Frontal cortex (tissue), 4 donors: ENCODE measurements at places on chromosomes 12 and 14. TPM values are rescaled to one million over a fixed set of nuclear protein-coding genes. Genes with fewer than 3 reads are reported as not detected.

Gene FOXJ2
- total RNA-seq: 6.1 TPM

Gene PRB2
- total RNA-seq: not detected

Gene KRT82
- not detected for total RNA-seq

Gene CCDC85C
- total RNA-seq: 9.8 TPM

Gene FAM222A
- total RNA-seq: 2.9 TPM

Gene DBX2
- 2.9 TPM for total RNA-seq

Gene YEATS4
- total RNA-seq: 46.5 TPM

Gene PELI2
- 36.7 TPM for total RNA-seq

Gene OLR1
- 4.1 TPM for total RNA-seq

Gene CAPS2
- 9.8 TPM for total RNA-seq

Gene ART4
- not detected for total RNA-seq

Gene APOF
- total RNA-seq: not detected

Gene LPCAT3
- total RNA-seq: 6.5 TPM

Gene TSPAN8
- total RNA-seq: not detected

Gene SERPINA10
- not detected for total RNA-seq

Gene SAMD15
- total RNA-seq: 12.6 TPM

Gene C12orf50
- not detected for total RNA-seq

Gene SLC5A8
- 3.3 TPM for total RNA-seq

Gene BTG1
- 15.5 TPM for total RNA-seq

Gene GRIP1
- 122 TPM for total RNA-seq

Gene EPYC
- not detected for total RNA-seq

Gene GZMB
- not detected for total RNA-seq

Gene GOLGA3
- 50.5 TPM for total RNA-seq

Gene INTS13
- 26.9 TPM for total RNA-seq

Gene SIX6
- not detected for total RNA-seq

Gene CLEC2B
- 1.6 TPM for total RNA-seq

Gene KRT3
- total RNA-seq: not detected

Gene ANKRD33
- total RNA-seq: not detected

Gene KRT79
- not detected for total RNA-seq

Gene GDF3
- total RNA-seq: not detected

Gene TOMM20L
- not detected for total RNA-seq

Gene INHBC
- total RNA-seq: not detected

Gene LRTM2
- total RNA-seq: 1.6 TPM

Gene TCTN1
- 35.9 TPM for total RNA-seq

Gene TAS2R9
- 0.41 TPM for total RNA-seq

Gene SLC17A8
- 11.0 TPM for total RNA-seq

Gene RHEBL1
- total RNA-seq: 1.2 TPM

Gene TEX52
- not detected for total RNA-seq

Gene OASL
- total RNA-seq: not detected

Gene PRICKLE1
- total RNA-seq: 8.6 TPM

Gene LRP1
- total RNA-seq: 63.2 TPM

Gene SSTR1
- total RNA-seq: 8.2 TPM

Gene CHGA
- 39.5 TPM for total RNA-seq

Gene MAP3K9
- 11.4 TPM for total RNA-seq

Gene KRT77
- total RNA-seq: not detected

Gene DPY19L2
- total RNA-seq: 36.3 TPM

Gene PPP4R4
- total RNA-seq: 1.6 TPM
